Activated CD4-positive, alpha-beta T cell treated with anti-CD3 and anti-CD28 coated beads, Interleukin-2, amount 50 U/mL, for 4 hours (primary cell): ENCODE measurements at places on chromosomes 12 and 14.

- no peak for DNase-seq
These were observed 31.3 kb upstream of the SSPN start for GRCh38 chr12:26164118-26164517.

- no peak for DNase-seq
These were observed 77.6 kb downstream of the PTPRR start for GRCh38 chr12:70842942-70843341.

- no peak for DNase-seq
These were observed 88.4 kb downstream of the SLC2A13 start for GRCh38 chr12:40017488-40017887.

DNA sequence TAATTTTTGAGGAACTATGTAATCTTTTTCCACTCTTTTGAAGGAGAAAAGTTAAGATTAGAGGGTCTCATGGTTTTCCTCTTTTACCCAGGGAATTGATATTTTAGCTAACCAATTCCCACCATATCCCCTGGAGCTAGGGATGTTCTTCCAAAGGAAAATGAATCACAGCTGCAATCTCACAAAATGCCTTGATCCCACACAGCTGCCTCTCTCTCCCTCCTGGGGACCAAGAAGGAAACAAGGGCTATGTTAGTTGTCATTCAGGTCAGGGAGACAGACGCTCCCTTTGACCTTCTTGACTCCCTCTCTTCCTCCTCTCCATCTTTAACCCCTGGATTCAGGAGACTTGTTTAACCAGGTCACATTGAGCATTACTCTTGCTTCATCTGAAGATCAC, 9.5 kb downstream of the DCN start:
- DNase-seq, result no peak

GRCh38 chr12:4663971-4664505, 15.1 kb downstream of the NDUFA9 start:
- DNase-seq, result no peak

- DNase-seq, result no peak
These were observed 41.2 kb upstream of the PLEKHD1 start for GRCh38 chr14:69443296-69443805.

DNA sequence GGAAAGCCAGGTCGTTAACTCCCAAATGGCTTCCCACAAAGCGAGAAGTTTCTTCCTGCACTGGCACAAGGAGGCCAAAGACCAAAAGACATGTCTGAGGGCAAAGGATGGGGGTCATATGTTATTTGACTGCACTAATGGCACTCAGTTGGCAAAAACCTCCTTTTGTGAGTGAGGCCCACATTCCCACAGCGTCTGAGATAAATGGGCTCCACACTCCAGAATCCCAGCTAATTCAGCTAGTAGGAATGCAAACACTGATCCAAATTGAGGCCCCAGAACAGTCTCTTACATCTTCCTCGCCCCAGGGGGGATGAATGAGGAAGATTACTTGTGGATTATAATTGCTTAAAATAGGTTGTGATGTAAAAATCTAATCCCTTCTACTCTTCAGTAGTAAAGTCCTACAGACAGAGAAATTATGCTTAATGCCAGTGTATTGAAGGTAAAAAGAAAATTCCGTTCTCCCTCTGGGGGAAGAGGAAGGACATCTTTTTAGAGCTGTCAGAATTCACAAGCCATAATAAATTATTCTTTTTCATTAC, 86.4 kb upstream of the PIWIL1 start:
- no peak for DNase-seq

DNA sequence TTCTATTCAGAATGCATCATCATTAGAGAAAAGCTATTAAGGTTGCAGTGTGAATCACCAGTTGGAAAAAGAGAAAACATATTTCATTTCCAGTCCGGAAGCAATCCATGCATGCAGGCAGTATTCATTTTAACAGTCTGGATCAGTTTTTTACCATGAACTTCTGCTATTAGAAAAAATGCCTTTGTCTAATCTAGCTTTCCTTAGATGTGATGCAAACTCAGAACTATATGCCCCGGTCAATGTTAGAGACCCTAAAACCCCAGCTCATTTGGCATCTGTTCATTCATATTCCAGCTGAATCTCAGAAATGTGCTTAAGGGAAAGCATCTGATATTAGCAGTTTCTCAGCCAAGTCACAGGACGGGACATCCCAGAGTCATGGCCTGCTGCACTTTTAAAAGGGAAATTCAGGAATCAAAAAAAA, 8.5 kb downstream of the IRAK3 start:
- DNase-seq, result no peak

GRCh38 chr14:99274346-99275221, 2.6 kb upstream of the BCL11B start:
- DNase-seq, result peak; percentile 48

GRCh38 chr14:96928779-96929380, 131.7 kb downstream of the VRK1 start:
- DNase-seq, result no peak

GRCh38 chr12:46453428-46453827, 80.9 kb upstream of the SLC38A2 start:
- no peak for DNase-seq

DNA sequence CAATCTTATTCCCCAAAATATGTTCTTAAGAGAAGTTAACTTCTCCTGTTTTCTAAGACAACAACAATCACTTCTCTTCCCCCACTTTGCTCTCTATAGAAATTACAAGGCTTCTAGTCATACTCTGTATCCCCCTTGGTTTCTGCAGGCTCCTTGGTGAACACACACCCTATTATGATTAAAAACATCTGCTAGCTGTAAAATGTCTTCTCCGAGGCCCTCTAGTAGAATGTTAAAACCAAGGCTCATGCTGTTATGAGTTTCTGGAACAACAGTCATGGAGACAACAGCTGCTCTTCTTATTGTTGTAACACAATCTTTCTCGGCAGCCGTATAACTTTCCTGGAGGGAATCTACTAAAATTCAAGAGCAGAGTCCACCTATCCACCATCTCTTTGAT, 397.5 kb upstream of the CCDC196 start:
- no peak for DNase-seq

- DNase-seq, result peak; percentile 32
These were observed 70.0 kb upstream of the VPS33A start for GRCh38 chr12:122336015-122336946.

GRCh38 chr12:7129287-7129871, 690 bp upstream of the RBP5 start:
- DNase-seq, result no peak

GRCh38 chr12:51471111-51471864, 46.7 kb downstream of the SLC4A8 start:
- no peak for DNase-seq

DNA sequence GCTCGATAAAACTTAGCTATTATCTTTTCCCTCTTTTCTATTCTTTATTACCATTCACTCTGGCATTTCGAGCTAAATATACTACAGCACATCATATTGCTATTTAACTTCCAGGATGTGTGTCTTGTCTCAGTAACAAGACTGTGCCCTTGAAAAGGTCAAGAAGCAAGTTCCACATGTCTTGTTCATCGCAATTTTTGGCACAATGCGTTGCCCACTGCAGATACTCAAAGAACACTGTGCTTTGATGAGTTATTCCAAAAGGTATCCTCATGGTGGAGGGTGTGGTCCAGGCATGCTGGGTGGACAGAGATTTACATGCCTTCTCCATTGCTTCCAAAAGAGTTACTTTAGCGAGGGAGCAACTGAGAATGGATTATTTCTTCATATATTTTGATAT, 6.6 kb downstream of the E2F7 start:
- DNase-seq, result no peak

- no peak for DNase-seq
These were observed 209.1 kb downstream of the CCDC59 start for GRCh38 chr12:82149045-82149444.

GRCh38 chr12:47778881-47779280, 5.8 kb downstream of the SLC48A1 start:
- DNase-seq, result no peak

- no peak for DNase-seq
These were observed 2.1 kb upstream of the ARHGAP5 start for GRCh38 chr14:32074887-32075572.

- peak; percentile 55 for DNase-seq
These were observed 82.5 kb downstream of the MED13L start for GRCh38 chr12:116194935-116195431.

GRCh38 chr12:57719777-57720605, 18.6 kb downstream of the AGAP2 start:
- no peak for DNase-seq

- no peak for DNase-seq
These were observed 218.5 kb downstream of the SLC6A15 start for GRCh38 chr12:84694116-84694515.

- DNase-seq, result no peak
These were observed 971.3 kb upstream of the TMEM132C start for GRCh38 chr12:127295630-127296029.

DNA sequence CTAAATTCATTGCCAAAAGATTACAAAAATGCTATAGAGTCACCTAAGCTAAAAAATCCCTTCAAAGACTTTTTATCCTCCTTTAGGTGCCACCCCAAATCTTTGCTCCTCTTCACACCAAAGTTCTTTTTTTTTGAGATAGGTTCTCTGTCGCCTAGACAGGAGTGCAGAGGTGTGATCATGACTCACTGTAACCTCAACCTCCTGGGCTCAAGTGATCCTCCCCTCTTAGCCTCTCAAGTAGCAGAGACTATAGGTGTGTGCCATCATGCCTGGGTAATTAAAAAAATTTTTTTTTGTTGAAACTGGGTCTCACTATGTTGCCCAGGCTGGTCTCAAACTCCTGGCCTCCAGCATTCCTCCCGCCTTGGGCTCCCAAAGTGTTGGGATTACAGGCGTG, 47.9 kb downstream of the WDHD1 start:
- no peak for DNase-seq

- DNase-seq, result no peak
These were observed 106.8 kb downstream of the PELI2 start for GRCh38 chr14:56224691-56225681.

- no peak for DNase-seq
These were observed 1.9 kb downstream of the CCDC177 start for GRCh38 chr14:69572841-69573135.

DNA sequence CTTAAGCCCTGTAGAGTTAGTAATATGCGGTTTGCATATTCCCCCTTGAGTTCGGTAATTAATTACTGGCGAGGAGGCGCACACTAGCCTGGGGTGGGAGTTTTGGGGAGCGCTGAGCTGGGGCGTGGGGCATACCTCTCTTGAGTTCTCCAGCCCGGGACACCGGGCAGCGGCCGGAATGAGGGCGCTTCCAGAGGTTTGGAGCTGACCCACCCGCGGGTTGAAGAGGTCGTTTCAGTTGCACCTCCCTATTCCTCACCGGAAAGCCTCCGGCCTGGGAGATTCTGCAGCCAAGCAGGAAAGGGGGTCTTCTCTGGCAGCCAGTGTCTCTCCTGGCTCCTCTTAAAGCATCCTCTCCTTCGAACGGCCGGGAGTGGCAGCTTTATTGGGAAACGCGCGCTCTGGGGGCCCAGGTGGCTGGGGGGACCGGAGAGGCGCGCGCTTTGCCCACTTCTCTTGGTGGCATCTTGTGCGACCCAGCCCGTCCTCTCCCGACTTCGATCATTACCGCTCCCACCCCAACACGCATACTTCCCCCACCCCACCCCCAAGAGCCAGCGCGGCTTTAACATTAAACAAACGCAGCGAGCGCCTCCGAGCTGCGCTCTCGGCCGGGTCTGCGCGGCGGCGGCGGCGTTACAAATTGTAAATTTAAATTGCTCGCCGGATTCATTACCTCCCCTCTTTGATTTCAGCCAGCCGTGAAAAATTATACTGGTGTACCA, 3.9 kb upstream of the LHX5 start:
- DNase-seq, result no peak

GRCh38 chr12:24487606-24488005, 461.3 kb downstream of the BCAT1 start:
- no peak for DNase-seq

DNA sequence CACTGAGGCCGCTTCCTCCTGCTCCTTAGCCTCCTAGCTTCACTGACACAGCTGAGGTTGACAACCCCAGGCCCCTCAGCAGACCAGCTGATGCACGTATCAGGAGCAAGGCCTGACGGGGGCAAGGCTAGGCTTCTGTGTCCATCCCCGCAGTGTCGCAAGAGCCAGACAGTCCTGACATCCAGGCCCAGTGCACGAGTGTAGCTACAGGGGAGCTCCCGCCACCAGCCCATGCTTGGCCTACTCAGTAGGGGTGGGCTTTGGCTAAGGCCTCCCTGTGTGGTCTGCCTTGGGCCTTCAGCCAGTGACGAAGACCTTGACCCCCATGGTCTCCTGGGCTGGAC, 179.1 kb downstream of the DPF3 start:
- no peak for DNase-seq

GRCh38 chr14:98593361-98593761, 678.6 kb downstream of the BCL11B start:
- DNase-seq, result no peak

- no peak for DNase-seq
These were observed 5.3 kb upstream of the GRIP1 start for GRCh38 chr12:66684222-66684621.

GRCh38 chr12:82299319-82300025, 58.7 kb downstream of the CCDC59 start:
- no peak for DNase-seq

GRCh38 chr12:114735680-114736374, 51.9 kb upstream of the TBX3 start:
- DNase-seq, result no peak

- DNase-seq, result no peak
These were observed 126.4 kb downstream of the BRMS1L start for GRCh38 chr14:35952584-35952983.

DNA sequence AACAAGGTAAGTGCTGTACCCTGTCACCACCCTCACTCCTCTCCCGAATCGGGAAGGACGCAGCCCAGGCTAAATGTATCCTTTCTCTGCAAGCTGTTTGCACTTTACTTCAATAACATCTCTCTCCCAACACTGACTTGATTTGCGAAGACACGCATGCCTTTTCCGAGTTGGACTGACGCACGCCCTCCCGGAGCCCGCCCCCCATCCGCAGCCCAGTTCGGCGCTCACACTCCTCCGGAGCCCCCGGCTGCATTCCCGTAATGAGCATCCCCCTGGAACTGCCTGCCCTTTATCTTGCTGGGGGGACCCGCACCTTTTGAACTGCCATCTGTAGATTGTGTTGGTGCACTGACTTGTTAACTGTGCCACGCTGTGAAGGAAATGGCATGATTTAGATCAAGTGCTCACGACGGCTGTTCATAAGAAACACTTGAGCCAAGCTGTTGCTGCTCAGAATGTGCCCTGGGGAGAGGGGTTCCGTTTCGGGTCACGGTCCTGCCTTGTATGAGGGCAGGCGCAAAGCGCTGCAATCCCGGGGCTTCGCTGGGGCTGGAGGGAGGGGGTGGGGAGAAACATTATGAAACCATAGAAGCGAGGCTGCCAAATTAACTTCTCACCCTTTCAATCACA, 176.6 kb upstream of the CDKN3 start:
- DNase-seq, result no peak

DNA sequence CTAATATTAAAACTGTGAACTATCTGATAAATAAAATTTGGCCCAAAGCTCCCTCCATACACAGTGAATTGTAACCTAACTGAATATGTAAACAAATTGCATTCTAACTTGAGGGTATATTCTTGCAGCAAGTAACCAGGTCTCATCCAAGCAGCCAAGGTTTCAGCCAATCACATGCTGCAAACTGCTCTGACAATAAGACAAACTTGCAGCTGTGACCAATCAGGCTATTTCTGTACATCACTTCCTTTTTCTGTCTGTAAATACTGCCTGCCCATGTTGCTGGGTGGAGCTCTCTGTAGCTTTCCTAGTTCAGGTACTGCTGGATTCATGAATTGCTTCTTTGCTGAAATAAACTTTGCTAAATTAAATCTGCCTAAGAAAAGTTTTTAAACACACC, 499.0 kb downstream of the GALC start:
- no peak for DNase-seq
